Suppressor macrophage treated with lipopolysaccharide for 1 hour (primary cell): ENCODE measurements at places on chromosomes 7 and 10.

- DNase-seq = no peak
These were observed 94.3 kb upstream of the SDK1 start for GRCh38 chr7:3206771-3207191.

DNA sequence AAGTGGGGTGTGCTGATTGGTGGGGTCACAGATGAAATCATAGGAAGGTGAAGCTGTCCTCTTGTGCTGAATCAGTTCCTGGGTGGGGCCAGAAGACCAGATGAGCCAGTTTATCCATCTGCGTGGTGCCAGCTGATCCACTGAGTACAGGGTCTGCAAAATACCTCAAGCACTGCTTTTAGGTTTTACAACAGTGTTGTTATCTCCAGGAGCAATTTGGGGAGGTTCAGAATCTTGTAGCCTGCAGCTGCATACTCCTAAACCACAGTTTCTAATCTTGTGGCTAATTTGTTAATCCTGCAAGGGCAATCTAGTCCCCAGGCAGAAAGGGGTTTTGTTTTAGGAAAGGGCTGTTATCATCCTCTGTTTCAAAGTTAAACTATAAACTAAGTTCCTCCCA is 17.0 kb upstream of the IFRD1 start:
- no peak for DNase-seq

DNA sequence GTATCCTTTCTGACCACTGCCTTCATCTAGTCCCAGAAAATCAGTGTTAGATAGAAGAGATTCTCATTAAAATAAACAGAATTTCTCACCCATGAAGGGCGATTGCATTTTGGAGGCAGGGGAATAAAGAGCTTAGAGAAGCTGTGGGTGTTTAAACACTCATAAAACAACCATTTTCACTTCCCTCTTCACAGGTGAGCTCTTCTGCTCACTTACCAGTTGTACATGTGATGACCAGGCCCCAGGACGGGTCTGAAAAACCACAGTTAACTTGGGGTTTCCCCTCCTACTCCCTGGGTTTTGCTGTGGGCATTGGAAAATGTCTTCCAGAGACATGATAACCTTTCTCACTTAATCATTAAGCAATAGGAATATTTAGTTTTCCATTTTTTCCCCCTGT is 411.6 kb upstream of the DPP6 start:
- no peak for DNase-seq

DNA sequence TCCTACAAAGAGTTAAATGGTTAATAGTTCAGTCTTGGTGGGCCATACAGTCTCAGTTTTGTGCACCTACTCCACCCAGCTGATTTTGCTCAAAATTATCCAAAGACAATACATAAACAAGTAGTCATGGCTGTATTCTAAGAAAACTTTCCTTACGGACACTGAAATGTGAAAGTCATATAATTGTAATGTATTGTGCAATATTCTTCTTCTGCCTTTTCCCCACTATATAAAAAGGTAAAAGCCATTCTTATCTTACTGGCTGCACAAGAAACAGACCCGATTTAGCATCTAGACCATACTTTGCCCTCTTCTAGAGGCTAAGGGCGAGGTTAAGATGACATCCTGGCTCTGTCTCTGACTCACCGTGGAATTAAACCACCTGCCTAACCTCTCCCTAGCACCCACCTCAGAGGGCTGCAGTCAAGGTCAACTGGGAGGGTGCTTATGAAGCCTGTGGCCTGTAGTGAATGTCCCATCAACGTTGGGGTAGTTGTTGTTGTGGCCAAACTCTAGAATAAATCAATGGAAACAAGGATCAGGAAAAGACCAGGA is 63.8 kb upstream of the DOCK1 start:
- no peak for DNase-seq

GRCh38 chr10:132443605-132443982 is 46.6 kb downstream of the PWWP2B start:
- DNase-seq = peak; percentile 95

GRCh38 chr10:35875016-35875676 is 233.1 kb upstream of the FZD8 start:
- no peak for DNase-seq

- DNase-seq = no peak
These were observed 69.1 kb downstream of the DIP2C start for GRCh38 chr10:620417-620816.

DNA sequence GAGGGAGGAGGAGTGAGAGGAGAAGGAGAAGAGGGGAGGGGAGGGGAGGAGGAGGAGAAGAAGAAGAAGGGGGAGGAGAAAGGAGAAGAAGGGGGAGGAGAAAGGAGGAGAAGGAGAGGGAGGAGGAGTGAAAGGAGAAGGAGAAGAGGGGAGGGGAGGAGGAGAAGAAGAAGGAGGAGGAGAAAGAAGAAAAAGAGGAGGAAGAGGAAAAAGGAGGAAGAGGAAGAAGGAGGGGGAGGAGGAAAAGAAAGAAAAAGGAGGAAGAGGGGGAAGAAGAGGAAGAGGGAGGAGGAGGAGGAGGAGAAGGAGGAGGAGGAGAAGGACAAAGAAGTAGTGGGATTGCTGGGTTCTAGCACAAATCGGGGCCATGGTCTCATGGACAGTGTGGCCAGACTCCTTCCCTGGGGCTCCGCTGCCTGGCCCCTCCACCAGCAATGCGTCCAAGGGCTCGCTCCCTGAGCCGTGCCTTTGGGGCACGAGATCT is 4.2 kb upstream of the MAFK start:
- no peak for DNase-seq

GRCh38 chr10:95196046-95196445 is 2.0 kb downstream of the ACSM6 start:
- no peak for DNase-seq

DNA sequence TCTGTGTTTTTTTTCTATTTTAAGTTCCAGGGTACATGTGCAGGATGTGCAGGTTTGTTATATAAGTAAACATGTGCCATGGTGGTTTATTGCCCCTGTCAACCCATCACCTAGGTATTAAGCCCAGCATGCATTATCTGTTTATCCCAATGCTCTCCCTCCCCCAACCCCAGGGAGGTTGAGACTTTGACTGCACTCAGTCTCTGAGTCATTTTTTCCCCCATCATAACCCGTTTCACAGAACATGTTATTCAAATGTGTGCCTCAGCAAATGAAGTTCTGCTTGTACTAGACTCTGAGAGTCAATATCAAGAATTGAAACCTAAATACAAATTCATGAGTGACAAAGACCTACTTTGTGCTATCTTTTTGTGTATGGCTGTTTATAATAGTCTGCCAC is 70.0 kb upstream of the CYP26C1 start:
- peak; percentile 40 for DNase-seq

GRCh38 chr7:139038691-139039090 is 2.8 kb upstream of the ZC3HAV1L start:
- DNase-seq = peak; percentile 12

DNA sequence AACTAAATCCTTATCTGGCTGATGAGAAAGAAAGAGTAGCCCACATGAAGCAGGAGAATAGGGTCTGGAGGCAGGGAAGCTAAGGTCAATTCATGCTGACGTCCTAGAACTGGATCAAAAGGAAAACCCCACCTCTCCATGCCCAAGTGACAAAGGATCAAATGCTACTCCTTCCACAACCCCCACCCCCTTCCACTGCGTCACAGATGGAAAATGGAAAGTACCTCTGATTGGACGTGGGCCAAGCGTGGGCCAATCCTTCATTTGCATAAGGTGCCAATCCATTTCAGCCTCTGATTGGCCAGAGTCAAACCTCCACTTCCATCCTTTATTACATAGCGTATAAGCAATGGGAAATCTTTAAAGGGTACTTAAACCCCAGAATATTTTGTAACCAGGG is 431.3 kb upstream of the ETV1 start:
- DNase-seq = no peak

DNA sequence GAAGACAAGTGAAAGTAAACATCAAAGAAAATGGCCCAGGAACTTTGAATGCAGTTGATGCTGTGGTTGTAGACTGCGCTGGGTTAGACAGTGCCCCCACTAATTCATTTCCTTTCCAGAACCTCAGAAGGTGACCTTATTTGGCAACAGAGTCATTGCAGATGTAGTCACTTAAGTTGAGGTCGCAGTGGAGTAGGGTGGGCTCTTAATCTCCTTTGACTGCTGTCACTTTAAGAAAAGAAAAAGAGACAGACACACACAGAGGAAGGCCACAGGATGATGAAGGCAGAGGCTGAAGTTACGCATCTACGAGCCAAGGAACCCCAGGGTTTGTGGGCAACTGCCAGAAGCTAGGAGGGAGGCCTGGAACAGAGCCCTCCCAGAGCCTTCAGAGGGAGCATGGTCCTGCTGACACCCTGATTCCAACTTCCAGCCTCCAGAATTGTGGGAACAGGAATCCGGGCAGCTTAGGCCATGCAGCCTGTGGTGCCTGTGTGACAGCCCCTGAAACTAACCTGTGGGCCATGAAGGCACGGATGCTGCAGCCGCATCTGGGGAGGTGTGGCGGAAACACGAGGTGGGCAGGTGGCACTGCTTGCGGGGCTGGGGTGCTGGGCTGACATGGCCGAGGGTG is 107.6 kb downstream of the PRKAG2 start:
- no peak for DNase-seq

- no peak for DNase-seq
These were observed 29.0 kb upstream of the GNA12 start for GRCh38 chr7:2873146-2873545.

DNA sequence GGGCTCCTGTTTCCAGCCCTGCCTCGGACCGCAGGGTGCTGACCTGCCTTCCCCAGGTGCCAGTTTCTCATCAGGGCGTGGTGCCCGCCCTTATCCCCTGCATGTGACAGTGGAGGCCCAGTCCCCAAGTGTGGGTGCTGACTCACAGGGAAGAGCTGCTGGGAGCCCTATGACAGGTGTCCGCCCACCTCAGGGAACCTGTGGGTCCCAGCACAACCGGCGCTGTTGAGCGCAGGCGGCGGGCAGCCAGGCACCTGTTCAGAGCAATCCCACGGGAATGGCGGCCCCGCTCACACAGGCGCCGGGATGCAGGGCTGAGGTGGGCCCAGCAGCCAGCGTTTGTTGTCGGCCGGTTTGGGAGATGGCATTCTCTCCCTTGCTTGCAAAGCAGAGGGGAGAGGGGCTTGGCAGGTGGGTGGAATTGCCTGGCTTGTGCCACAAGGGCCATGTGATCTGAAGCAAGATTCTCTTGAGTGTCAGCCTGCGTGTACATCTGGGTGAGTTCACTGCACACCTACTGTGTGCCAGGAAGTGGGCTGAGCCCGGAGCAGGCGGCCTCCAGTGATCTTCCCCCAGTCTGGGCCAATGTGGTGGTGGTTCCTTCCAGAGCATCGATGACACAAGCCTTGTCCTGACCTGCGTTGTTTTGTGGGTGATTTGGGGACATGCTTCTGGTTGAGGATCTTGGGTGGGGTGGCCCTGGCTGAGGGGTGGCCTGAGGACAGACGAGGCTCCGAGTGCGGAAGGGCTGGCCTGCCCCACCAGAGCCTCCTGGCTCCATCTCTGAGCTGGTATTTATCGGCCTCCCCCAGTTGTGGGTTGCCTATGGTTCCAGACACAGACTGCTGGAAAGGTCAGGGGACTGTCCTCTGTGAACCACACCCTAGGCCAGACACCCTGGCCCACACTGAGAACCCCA is 2.4 kb downstream of the PWWP2B start:
- DNase-seq = no peak

GRCh38 chr10:12466704-12467305 is 117.5 kb downstream of the CAMK1D start:
- no peak for DNase-seq

DNA sequence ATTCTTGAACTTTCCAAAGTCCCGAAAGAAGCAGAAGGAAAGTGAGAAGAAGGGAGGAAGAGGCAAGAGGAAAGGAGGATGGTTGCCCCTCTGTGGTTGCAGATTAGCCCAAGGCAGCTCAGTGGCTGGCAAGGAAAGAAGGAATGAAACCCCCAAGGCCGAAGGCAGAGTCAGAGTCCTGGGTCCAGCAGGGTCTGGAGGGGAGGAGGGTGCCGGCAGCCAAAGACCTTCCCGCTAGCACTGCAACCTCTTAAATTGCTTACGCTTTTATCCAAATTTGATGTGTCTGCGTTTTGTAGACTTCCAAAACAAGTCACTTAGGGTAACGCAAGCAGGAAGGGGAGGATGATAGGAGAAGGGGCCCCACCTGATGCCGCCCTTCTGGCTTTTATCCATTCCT is 7.4 kb upstream of the PFKP start:
- no peak for DNase-seq

DNA sequence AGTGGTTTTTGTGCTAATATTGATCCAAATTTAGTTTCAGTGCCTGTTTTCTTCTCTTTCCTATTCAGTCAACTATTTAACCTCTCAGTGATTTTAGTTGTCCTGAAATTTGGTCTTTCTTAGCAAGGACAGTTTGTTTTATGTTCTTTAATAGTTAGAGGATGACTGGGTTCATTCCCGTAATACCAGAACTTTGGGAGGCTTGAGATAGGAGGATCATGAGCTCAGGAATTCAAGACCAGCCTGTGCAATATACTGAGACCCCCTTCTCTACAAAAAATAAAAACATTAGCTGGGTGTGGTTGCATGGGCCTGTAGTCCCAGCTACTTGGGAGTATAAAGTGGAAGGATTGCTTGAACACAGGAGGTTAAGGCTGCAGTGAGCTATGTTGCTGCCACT is 148.3 kb downstream of the EXOC4 start:
- no peak for DNase-seq

- DNase-seq = no peak
These were observed 206.6 kb downstream of the SKAP2 start for GRCh38 chr7:26657686-26658388.

DNA sequence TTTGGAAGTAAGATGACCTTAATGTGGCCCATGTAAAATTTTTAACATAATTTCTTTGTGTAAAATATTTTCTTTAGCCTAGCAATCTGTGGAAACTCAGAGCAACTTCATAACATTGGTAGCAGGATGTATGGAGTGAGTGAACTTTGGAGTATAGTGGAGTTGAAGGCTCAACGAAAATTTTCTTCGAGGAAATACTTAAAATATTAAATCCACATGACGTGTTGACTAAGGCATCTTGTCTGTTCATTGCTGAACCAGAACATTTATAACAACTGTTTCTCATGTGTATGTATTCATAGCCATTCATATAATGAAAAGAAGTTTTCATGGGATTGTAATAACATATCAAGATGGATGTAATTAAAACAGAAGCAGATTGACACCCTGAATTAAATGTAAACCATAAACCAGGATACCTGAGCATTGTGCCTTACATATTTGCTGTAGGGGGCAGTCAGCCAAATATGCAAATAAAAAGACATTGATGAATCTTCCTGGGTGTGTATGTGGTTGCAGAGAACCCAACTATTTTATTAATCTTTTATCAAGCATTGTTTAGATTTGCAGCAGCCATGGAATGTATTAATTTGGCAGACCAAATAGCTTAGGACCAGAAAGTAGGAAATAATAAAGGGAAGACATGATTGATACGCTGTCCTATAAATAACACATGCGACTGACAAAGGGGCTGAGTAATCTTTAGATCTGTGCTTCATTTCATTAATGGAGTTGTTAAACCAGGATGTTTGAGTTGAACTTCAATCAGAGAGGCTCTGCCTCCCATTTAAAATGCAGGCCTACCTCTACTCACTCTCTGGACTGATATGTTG is 11.5 kb downstream of the AUTS2 start:
- DNase-seq = no peak

DNA sequence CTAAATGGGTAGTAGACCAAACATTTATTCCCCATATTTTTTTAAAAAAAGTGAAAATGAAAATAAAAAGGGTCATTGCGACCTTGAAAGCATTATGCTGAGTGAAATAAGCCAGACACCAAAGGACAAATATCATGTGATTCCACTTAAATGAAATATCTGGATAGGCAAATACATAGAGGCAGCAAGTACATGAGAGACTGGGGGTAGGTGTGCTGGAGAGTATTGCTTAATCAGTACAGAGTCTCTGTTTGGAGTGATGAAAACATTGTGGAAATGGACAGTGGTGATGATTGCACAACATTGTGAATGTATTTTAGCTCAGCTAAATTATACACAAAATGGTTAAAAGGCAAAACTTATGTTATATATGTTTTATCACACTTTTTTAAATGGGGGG is 169.4 kb downstream of the AKR1D1 start:
- DNase-seq = peak; percentile 61
